Smooth muscle cell of bladder (primary cell): ENCODE measurements at places on chromosomes 5 and 9. TPM values are rescaled to one million over a fixed set of nuclear protein-coding genes. Genes with fewer than 3 reads are reported as not detected.

IGFBPL1 gene
- total RNA-seq, result under 0.01 TPM in 1 of 2 replicates, not detected in the other

IL4 gene
- not detected in 2 replicates for total RNA-seq

HAPLN1 gene
- total RNA-seq, result 0.28 and 0.55 TPM in 2 replicates

COL15A1 gene
- total RNA-seq, result 164 and 267 TPM in 2 replicates
